ENCODE measurements at places on chromosomes 2 and 18.

DNA sequence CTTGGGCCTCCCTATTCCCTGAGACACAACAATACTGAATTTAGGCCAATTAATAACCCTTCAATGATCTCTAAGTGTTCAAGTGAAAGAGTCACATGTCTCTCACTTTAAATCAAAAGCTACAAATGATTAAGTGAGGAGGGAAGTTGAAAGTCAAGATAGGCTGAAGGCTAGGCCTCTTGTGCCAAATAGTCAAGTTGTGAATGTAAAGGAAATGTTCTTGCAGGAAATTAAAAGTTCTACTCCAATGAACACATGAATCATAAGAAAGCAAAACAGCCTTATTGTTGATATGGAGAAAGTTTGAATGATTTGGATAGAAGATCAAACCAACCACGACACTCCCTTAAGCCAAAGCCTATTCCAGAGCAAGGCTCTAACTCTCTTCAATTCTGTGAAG lies 286.9 kb downstream of the MEIS1 start:
- no peaks in the 10 kb centered on the region for H3K27me3 ChIP-seq
- no peaks in the 10 kb centered on the region for H3K36me3 ChIP-seq
- no peak overlapping the region for H3K4me3 ChIP-seq
- no peak for DNase-seq
- H3K4me1 ChIP-seq: no peaks in the 10 kb centered on the region
- no peak overlapping the region for H3K27ac ChIP-seq

DNA sequence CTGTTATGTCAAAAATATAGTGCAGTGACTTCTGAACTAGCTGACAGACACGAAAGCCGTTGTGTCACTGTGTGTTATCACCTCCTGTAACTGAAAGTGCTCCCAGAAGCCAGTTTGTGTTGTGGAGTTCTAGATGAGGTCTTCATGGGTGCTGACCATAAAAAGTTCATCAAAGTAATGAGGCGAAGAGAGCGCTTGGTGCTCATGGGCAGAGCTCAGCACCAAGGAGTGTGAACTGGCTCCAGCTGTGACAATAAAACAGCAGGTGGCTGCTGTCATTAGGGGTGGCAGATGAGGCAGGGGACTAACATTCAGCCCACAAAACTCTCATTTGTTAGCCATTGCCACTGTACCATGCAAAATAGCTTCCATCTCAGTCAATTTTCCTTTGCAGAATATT lies 151.1 kb downstream of the ZNF407 start:
- no peaks in the 10 kb centered on the region for H3K27me3 ChIP-seq
- no peaks in the 10 kb centered on the region for H3K4me1 ChIP-seq
- no peak overlapping the region for H3K27ac ChIP-seq
- DNase-seq: no peak
- H3K36me3 ChIP-seq: no peaks in the 10 kb centered on the region

DNA sequence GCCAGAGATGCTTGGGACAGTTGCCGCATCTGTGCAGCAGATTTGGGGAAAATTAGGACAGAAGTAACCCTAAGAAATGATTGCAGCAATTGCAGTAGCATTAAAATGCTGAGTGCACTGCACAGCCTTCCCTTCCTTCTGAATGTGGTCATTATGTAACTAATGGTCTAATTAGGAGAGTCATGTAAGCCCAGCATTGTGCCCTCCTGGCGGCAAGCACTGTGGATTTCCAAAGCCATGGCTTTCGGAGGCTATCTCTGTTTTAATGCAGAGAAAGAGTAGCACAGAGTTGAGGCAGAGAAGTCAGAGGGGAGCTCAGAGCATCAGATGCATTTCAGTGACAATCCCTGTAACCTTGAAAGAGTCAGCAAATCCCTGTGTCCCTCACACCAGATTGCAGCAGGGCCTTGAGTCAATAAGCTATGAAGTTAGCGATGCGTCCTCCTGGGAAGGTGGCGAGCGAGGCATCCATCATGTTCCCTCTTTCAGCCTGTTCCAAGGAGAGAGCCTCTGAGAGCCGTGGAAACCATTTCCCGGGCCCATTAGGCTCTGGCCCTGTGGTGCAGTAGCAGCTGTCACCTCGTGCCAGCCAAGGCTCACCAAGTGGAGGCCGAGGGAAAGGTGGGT lies 307.2 kb downstream of the FBXO15 start:
- no peaks in the 10 kb centered on the region for H3K4me1 ChIP-seq
- no peak overlapping the region for H3K27ac ChIP-seq
- H3K36me3 ChIP-seq: no peaks in the 10 kb centered on the region
- DNase-seq: no peak
- H3K4me3 ChIP-seq: no peak overlapping the region

GRCh38 chr2:114661971-114662939 lies 219.8 kb downstream of the DPP10 start:
- no peak overlapping the region for H3K4me3 ChIP-seq
- no peaks in the 10 kb centered on the region for H3K27me3 ChIP-seq
- H3K36me3 ChIP-seq: no peaks in the 10 kb centered on the region
- no peak overlapping the region for H3K27ac ChIP-seq
- DNase-seq: no peak

DNA sequence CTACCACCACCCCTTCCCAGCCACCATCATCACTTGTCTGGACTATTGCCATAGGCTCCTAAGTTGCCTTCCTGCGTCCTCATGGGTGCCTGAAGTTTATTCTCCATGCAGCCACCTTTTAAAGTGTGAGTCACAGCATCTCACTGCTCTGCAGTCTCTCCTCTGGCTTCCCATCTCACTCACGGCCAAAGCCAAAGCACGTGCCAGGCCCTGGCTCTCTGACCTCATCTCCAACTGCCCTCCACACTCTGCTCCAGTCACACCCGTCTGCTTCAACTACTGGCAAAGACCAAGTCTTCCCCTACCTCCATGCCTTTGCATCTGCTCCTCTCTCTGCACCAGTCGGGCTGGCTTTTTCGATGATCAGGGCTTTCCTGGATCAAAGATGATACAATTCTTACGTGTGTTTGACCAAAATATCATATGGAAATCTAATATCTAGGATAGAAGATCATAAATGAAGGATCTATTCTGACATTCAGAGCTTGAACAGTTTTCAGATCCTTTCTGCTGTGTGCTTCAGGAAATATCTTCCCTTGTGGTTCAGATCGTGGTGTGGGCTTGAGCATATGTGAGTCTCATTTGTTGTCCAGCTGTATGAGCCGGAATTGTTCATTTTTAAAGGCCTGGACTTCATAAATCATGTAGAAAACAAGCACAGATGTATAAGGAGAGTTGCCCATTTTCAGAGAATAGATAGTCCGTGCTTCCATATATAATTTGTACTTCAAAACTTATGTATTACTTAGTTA lies 175.6 kb downstream of the PRKCE start:
- no peak for DNase-seq
- H3K27ac ChIP-seq: no peak overlapping the region
- H3K27me3 ChIP-seq: no peaks in the 10 kb centered on the region
- no peaks in the 10 kb centered on the region for H3K36me3 ChIP-seq
- H3K4me1 ChIP-seq: no peaks in the 10 kb centered on the region
- no peak overlapping the region for H3K4me3 ChIP-seq

GRCh38 chr18:31057051-31057450 lies 14.5 kb upstream of the DSC3 start:
- no peaks in the 10 kb centered on the region for H3K27me3 ChIP-seq
- H3K36me3 ChIP-seq: no peaks in the 10 kb centered on the region
- no peak overlapping the region for H3K27ac ChIP-seq
- H3K4me1 ChIP-seq: no peaks in the 10 kb centered on the region

DNA sequence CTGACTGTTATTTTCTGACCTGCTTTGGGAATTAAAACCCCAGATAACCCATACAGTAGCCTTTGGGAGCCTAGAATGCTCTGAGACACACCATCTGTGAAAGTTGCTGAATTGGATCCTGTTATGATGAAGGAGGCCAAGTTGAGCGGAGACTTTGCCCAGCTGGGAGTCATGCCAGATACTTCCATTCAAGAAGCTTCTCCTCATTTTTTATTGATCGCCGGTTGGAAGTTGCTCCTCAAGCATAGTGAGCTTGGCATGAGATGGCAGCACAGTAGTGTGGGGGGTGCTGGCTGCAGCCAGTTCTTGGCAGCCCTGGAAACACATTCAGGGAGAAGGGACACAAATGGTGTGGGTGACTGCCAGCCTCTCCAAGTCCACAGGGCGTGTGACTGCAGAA lies 270.7 kb upstream of the NRP2 start:
- DNase-seq: no peak
- no peak overlapping the region for H3K27ac ChIP-seq
- H3K27me3 ChIP-seq: no peaks in the 10 kb centered on the region
- no peaks in the 10 kb centered on the region for H3K4me1 ChIP-seq
- no peaks in the 10 kb centered on the region for H3K36me3 ChIP-seq

DNA sequence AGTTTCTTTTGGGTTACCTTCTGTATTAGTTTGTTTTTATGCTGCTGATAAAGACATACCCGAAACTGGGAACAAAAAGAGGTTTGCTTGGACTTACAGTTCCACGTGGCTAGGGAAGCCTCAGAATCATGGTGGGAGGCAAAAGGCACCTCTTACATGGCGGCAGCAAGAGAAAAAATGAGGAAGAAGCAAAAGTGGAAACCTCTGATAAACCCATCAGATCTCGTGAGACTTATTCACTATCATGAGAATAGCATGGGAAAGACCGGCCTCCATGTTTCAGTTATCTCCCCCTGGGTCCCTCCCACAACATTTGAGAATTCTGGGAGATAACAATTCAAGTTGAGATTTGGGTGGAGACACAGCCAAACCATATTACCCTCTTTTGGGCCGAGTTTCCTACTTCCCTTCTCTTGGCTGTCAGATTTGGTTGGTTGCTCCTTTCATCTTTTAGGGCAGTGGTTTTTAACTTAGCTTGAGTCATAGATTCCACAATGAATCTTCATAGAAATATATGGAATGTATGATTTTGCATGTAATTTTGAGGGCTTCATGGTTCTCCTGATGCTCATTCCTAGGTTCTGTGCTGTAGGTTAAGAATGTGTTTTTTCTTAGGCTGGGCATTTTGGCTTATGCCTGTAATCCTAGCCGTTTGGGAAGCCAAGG lies 44.2 kb downstream of the CEP192 start:
- H3K4me3 ChIP-seq: no peak overlapping the region
- DNase-seq: no peak
- peaks cover 22% of the 10 kb centered on the region for H3K36me3 ChIP-seq
- no peak overlapping the region for H3K27ac ChIP-seq
- no peaks in the 10 kb centered on the region for H3K27me3 ChIP-seq

- H3K4me1 ChIP-seq: no peaks in the 10 kb centered on the region
- no peak overlapping the region for H3K27ac ChIP-seq
- H3K4me3 ChIP-seq: no peak overlapping the region
- H3K27me3 ChIP-seq: no peaks in the 10 kb centered on the region
- DNase-seq: no peak
- H3K36me3 ChIP-seq: no peaks in the 10 kb centered on the region
These were observed 33.9 kb downstream of the FN1 start for GRCh38 chr2:215401896-215402379.

- H3K36me3 ChIP-seq: no peaks in the 10 kb centered on the region
- no peaks in the 10 kb centered on the region for H3K27me3 ChIP-seq
- no peak for DNase-seq
These were observed 123.6 kb upstream of the EFEMP1 start for GRCh38 chr2:56047136-56047535.

- no peaks in the 10 kb centered on the region for H3K36me3 ChIP-seq
- H3K27ac ChIP-seq: no peak overlapping the region
- no peak overlapping the region for H3K4me3 ChIP-seq
- H3K4me1 ChIP-seq: no peaks in the 10 kb centered on the region
These were observed 530.2 kb upstream of the LINC00305 start for GRCh38 chr18:64679121-64679520.

DNA sequence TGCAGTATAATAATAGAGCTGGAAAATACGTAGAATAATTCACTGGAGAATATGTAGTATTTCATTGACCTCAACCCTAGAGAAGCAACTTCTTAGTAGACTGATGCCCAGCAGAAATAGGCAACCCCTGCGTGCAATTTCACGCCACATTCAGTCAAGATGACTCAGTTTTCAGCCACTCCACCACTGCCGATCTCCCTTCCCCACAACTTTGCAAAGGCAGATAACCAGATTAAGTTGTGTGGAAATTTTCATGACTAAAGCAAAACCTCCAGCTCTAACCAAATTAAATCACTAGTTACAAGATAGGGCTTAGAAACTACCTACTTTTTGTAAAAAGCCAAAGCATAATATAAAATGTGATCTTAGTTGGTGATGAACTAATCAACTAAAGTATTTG lies 63.3 kb upstream of the STK17B start:
- H3K4me3 ChIP-seq: peak overlapping the region; percentile 2
- peaks cover 84% of the 10 kb centered on the region for H3K4me1 ChIP-seq
- H3K27ac ChIP-seq: no peak overlapping the region
- no peaks in the 10 kb centered on the region for H3K27me3 ChIP-seq
- no peaks in the 10 kb centered on the region for H3K36me3 ChIP-seq
- DNase-seq: peak; percentile 77

DNA sequence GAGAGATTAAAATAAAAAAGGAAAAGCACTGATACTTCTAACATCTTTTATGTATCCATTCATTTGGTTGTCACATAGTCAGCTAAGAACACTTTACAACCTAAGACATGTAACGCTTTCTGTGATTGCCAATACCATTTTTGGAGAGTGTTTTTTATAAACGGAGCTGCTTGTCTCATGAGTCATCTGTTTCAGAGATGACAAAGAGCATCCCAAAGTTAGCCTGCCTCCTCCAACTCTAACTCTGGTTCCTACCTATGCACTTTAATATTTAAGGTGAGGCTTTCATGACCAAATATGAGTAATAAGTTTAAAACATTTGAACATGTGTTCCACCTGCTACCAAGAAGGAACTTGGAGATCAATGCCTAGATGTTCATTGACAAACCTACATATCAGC lies 260.1 kb upstream of the SMIM21 start:
- no peak overlapping the region for H3K27ac ChIP-seq
- H3K4me3 ChIP-seq: no peak overlapping the region
- no peaks in the 10 kb centered on the region for H3K4me1 ChIP-seq
